ENCODE measurements at places on chromosomes 3 and 15.

- no peak for DNase-seq
Observed at GRCh38 chr3:81452418-81452817, 309.0 kb downstream of the GBE1 start.

DNA sequence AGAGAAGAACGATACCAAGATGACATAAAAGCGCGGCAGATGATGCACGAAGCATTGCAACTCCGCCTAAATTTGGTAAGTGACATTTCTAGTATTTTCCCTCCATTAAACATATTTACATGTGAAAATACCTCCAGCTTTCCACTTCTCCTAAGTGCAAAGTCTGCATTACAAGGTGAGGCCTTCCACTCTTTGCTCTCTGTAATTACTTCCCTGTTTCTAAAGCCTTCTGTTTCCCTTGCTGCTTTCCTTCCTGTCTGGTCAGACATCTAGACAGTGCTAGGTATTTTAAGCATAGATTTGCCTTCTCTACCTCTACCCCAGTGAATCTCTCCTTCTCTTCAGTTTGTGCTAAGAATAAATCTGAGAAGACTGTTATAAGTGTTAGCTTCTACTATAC, 1.9 kb downstream of the P2RY12 start:
- no peak for DNase-seq

DNA sequence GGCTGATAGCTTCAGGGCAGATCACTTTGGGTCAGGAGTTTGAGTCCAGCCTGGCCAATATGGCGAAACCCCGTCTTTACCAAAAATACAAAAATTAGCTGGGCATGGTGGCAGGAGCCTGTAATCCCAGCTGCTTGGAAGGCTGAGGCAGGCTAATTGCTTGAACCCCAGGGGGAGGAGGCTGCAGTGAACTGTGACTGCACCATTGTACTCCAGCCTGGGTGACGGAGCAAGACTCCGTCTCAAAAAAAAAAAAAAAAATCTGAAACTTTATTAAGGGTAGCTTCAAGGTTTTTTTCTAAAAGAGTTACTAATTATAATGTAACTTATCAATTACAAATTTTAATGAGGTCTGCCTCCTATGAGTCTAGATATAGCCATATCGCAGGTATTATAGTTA, 5.1 kb downstream of the NECTIN3 start:
- DNase-seq: no peak

DNA sequence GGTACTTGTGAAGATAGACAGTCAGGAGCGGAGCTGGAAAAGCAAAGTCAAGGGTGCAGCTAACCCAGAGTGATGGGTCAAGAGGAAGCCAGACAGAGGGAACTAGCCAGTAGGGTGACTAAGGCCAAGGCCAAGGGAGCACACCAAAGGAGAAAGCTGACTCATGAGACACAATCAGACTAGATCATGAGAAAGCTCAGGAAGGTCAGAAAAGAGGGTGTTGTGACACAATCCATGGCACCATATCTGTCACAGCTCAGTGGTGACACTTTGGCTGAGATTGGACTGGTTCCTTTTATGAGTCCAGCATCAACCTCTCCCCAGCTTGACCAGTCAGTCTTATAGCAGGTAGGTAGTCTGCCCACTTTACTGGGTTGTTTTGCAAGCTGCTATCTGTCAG, 22.2 kb downstream of the P2RY1 start:
- no peak for DNase-seq

DNA sequence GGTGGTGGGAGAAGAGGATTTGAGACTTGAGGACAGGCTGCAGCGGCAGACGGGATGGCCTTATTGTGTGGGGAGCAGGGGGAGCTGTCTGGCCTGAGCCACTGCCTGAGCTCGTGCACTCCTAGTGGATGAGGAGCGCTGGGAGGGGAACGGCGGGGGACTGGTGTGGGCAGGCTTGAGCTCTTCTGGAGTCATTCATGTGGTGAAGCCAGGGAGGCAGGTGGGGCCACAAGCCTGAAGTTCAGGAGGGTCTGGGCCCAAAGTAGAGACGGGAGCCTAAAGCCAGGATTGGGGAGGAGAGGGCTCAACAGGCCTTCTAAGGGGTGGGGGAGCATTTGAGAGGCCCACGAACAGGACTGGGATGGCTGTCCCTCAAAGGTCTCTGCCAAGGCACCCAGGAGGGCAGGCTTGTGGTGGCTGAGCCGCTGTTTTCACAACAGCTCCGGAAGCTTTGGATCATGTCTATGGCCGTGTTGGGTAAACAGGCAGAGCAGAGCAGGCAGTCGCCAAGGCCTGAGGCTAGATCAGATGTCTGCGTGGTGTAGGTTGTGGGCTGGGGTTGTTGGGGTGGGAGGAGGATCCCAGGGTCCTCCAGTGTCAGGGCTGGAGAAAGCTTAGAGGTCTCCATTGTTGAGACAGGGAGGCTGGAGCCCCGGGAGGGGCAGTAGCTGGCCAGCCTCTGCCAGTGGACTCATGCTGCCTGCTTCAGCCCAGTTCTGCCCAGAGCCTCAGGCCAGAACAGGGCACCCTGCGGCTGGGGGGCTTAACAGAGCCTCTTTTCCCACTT, 8.2 kb downstream of the PRKCD start:
- no peak for DNase-seq

- DNase-seq: no peak
Observed at GRCh38 chr3:136664771-136665170, 87.4 kb downstream of the STAG1 start.

DNA sequence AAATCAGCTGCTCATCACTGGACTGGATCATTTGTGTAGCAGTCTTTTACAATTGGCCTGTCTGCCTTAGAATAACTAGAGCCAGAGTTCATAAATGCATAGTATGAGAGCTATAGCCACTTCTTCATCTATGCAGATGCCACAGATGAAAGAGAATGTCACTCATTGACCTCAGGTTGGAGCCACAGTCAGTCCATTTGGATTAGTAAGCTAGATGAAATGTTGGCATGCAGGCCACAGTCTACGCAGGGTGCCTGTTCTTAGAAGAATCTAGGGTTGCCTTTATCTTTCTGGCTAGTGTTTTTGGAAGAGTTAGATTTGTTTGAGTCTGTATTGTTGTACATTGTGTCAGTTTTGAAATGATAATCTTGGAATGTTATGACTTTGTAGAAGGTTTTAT, 25.4 kb upstream of the EDEM1 start:
- DNase-seq: no peak

GRCh38 chr3:39189959-39190269, 2.5 kb downstream of the XIRP1 start:
- DNase-seq: no peak

DNA sequence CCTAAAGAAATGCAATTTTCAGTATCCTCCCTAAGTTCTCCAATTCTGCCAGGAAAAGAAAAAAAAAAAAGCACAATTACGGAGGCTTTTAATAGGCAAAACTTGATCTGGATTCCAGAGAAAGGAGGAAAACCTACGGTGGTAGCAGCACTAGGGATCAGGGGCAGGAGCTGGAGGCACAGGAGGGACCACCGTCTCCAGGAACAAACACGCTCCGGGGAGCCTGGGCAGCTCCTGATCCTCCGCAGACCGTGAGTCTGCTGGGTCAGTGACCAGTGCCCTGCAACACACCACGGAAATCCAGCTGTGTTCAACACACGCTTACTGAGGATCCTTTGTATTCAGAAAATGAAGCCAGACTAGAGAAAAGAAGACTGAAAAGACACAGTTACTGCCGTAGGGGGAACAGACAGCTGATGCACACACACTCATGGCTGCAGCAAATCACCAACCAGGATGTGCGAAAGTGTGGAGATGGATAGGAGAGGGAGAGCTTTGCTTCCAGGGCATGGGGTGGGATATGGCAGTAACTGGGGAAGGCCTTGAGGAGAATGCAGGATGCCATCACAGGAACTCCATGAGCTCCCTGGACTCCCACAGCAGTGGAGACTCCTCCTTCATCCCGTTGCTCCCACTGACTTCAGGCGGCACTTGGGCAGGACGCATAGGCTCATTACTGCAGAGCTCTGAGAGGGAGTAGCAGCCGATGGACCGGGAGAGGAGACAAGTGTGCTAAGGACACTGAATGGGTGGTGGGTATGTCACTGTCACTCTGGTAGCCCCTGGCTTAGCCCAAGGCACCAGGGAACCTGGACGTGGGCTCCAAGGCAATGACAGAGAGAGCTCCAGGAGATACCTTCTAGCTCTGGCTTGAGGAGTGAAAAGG, 167.0 kb downstream of the ATP10A start:
- no peak for DNase-seq

DNA sequence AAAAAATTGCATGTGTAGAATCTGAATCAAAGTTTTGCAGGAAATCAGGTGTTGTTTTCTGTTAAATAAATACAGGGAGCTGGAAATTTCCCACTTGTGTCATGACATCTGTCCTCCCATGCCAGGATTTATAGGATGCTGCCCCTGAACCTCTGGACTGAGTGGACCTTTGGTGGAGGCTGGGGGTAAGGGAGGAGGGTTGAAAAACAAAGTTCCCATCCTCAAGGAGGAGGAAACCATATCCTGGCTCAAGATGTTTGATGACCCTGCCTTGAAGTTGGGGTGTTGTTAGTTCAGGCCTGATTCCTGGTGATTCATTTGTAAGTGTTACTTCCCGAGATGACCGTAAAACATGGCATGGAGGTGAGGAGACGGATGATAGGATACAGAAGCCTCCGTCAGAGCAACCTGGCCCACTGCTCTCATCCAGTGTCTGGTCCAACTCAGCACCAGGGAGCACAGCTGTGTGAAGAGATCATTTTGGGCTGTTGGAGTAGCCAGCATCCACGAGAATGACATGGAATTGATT, 223.6 kb downstream of the CACNA2D3 start:
- DNase-seq: no peak

DNA sequence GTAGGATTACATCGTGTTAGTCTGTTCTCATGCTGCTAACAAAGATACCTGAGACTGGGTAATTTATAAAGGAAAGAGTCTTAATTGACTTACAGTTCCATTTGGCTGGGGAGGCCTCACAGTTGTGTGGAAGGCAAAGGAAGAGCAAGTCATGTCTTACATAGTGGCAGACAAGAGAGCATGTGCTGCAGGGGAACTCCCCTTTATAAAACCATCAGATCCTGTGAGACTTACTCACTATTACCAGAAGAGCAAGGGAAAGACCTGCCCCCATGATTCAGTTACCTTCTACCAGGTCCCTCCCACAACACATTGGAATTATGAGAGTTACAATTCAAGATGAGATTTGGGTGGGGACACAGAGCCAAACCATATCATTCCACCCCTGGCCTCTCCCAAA, 3.4 kb downstream of the SLC25A26 start:
- DNase-seq: no peak

- DNase-seq: no peak
Observed at GRCh38 chr15:29056839-29057450, 171.2 kb downstream of the APBA2 start.

DNA sequence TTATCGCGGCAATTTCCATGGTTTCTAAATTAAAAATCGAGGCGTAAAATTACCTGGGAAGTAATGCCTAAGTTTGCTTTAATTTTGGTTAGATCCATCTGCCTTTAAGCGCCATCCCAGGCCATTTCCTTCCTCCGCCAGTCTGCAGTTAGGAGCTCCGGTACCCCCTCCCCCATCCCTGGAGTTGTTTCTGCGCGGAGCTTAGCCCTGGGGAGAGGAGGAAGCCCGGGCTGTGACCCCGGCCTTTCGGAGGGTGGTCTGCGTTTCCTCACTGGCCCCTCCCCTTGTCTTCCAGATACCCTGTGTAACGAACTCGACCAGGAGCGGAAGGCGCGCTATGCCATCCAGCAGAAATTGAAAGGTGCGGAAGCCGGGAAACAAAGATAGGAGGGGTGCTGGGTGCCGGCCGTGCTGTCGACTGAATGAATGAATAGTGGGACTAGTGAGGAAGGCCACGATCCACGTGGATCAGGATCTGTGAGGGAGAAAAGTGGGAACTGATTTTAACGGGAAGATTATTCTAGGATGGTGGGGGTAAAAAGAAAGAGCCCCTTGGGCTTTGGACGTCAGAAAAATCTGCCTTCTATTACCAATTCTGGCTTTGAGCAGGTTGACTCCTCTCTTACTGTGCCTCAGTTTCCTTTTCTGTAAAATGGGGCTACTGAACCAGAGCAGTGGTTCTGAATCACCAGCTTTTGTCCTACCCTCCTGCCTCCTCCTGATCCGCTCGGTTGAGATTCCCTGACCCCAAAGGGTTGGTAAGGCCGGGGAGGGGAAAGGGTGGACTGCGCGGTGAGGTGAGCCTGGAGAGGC, 6.7 kb downstream of the RNU6-1 start:
- DNase-seq: no peak

DNA sequence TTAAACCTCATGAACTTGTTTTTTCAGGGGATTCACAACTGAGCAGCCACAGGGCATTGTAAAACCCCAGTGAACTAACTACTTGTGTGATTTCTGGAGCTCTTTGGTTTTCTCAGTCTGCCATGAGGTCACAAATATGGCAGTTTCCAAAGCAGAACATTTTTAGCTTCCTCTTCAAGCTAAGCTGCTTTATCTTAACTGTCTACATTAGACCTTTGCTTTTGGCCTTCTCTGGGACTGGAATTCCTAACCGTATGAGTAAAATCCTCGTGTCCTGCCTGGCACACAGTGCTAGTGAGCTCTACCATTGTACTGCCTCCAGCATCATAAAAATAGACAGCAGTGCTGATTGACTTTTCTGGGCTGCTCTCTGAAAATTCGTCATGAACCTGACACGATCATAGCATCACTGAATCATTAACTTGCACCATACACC, 22.1 kb downstream of the CDIN1 start:
- no peak for DNase-seq

DNA sequence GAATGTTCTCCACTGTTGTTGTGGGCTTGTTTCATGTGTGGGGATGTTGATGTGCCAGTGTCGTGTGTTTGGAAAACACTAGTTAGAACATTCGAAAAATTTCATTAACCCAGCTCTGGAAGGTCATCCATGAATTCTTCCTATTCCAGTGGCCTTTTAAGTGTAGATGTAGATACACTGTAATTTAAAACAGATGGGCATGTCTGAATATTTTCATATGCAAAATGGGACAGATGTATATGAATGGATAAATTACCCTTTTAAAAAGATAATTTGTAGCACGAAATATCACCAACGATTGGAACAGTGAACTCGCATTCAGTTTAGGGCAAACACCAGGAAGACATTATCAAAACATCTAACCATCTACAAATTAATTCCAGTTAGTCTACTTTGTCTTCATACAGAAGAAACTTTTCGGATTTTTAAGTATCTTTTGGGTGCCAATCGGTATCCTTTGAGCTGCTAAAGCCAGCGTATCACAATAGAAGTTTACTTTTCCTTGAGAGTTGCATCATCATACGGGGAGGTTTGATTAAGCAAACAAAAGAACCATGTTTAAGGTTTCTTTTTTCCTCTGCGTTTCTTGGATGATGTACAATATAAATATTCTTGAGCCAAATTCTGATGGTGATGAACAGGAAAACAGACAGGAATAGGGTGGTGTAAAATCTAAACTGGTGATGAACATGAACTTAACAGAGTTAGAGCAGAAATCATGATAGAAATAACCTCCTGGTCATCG, 528.1 kb downstream of the FOXP1 start:
- no peak for DNase-seq

- no peak for DNase-seq
Observed at GRCh38 chr3:40566694-40567093, 41.9 kb downstream of the ZNF621 start.

DNA sequence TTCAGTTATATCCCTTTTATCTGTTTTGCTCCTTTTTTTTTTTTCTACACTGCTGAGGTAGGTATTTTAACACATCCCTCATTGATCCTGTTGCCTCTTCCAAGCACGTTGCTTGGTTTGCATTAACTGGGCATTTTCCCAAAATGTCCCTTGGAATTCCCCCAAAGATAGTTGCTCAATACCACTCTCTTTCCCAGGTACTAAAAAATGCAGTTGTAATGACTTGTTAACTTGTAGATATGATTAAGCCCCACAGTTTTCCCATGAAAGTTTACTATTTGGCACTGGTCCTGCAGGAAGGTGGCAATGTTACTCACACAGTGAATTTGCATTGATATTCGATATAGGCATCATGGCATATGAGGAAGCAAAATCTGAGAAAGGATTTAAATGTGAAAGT, 67.1 kb downstream of the GRM7 start:
- DNase-seq: no peak
